ENCODE measurements at places on chromosomes 4 and X.

DNA sequence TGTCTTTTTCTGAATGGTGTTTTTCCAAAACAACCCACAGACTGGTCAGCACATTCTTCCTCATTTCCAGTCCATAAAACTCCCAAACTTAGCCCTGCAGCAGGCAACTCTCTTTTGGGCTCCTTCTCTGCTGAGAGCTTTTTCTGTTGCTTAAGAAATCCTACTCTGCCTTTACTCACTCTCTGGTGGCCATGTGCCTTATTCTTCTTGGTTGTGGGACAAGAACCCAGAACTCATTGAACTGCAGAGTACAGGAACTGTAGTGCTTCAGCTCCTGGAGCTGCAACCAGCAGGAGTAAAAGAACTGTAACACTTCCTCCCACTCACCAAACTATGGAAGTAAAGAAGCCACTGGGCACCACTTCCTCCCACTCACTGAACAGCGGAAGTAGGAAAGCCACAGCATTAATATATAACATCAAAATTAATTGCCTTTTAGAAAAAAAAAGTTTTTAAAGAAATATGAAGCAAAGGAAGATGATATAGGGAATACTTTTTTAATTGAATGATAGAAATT, 864.1 kb upstream of the PCDH10 start:
- DNase-seq: no peak

DNA sequence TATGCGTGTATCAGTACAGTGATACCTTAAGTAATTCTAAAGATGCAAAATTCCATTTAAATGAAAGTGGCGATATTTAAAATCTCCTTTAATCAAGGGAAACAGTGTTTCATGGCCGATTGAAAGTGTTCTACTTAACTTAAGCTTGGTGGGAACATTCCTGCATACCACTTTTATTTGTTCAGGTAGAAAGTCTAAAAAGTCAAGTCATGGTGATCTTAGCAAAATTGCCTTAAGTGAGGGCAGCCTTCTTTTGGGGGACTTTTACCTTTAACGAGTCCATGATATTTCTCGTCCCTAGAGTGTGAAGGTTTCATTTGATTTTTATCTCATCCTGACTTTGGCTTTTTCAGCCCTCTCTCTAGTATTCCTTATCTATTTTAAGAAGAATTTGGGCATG, 149.2 kb downstream of the KDM6A start:
- no peak for DNase-seq

- DNase-seq: no peak
Measured at GRCh38 chrX:46326161-46326560, 219.1 kb downstream of the ZNF674 start.

GRCh38 chr4:48558026-48558425, 68.0 kb downstream of the ZAR1 start:
- no peak for DNase-seq

GRCh38 chr4:174260099-174260498, 23.4 kb downstream of the FBXO8 start:
- DNase-seq: no peak

DNA sequence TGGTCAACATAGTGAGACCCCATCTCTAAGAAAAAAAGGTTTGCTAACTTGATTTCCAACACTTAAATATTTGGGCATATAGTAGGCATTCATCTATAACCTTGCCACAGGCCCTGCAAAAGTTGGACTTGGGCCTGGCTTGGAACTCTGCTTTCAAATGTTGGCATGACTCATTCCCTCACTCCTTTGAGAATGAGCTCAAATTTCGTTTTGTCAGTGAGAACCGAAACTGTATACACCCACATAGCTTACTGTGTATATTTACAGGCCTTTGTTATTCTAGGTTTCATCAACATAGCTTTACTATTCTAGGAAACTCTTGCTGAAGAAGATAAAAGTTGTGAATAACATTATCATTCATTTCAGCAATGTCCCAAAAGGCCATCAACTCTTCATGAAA, 88.7 kb upstream of the ELOVL6 start:
- DNase-seq: no peak
